IPS-NIHi11 (cell line): ENCODE measurements at places on chromosomes 5 and 9.

DNA sequence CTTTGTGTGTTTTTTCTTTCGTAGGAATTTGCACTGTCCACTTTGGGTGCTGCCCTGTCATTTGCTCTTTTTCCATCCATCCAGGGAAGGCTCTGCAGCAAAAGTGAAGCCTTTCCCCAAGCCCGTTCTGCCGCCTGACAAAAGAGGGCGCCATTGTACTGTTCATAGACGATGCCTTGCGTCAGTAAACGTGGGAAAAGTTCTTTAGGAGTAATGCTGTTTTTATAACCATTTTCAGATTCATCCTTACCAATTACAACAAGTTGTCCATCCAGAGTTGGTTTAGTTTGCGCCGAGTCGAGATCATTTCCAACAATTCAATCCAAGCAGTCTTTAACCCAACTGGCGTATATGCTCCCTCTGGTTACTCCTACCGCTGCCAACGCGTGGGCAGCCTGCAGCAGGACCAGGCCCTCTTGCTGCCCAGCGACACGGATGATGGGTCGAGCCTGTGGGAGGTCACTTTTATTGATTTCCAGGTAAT lies 34.3 kb upstream of the RPS23 start:
- DNase-seq, result peak; percentile 72

DNA sequence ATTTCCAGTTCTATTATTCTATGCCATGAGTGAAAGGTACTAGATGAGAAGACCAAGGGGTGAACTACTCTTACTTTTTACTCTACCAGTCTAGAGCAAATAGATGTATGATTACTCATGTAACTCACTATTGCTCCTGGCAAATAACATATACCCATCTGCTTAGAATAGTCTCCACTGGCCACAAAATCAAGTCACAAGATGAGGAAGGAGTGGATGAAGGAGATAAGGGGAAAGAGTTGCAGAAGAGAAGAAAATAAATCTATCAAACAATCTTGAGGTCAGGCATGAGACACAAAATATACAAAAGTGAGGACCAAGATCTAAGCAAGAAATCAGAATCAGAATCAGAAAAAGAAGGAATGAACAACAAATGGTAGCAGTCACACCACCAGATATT lies 13.7 kb upstream of the NR4A3 start:
- DNase-seq, result no peak

DNA sequence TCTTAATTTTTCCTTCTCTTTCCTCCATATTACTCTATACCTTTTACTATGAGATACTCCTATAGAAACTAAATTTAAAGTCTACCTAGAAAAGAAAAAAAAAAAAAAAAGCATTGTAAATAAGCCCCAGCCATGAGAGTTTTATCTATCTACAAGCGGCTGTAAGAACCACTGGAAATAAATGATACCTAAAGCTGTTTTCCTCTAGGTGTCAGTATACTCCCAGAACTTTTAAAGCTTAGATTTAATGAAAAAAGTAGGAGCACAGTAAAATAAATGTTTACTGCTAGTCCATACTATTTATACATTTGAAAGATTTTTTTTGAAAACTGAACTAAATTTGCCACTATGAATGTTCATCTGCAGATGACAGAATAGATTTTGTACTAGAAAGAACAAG lies 26.2 kb downstream of the TYRP1 start:
- DNase-seq, result peak; percentile 10

DNA sequence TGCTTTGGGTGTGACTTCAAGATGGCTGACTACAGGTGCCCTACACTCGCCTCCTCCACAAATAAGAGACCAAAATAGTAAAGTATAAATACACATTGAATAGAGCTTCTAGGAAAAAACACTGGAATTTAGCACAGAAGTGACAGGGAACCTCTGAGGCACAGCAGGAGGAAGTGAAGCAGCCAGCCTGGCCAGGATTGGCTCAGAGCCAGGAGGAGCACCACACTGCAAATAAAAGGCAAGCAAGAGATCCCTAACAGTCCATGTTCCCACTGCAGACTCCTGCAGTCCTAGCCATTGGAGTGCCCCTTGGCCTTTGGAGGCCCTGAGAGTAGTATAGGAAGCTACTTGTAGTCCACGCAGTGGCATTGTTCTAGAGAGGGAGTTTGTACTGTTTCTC lies 186.7 kb upstream of the TLX3 start:
- DNase-seq, result no peak

DNA sequence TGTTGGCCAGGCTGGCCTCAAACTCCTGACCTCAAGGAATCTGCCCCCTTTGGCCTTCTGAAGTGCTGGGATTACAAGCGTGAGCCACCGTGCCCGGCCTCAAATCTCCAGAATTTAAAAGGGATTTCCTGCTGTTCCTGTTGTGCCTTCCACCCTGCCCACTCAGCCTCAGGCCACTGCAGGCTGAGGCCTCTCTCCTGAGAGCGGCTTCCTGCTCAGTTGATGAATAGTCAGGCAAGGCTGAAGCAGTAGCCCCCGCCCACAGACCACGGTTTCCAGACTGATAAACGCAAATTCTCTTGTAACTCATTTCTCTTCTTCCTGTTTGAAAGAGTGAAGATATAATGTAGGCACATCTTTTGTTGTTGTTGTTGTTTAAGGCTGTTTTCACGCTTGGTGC lies 127.0 kb upstream of the PLCXD3 start:
- DNase-seq, result peak; percentile 7

DNA sequence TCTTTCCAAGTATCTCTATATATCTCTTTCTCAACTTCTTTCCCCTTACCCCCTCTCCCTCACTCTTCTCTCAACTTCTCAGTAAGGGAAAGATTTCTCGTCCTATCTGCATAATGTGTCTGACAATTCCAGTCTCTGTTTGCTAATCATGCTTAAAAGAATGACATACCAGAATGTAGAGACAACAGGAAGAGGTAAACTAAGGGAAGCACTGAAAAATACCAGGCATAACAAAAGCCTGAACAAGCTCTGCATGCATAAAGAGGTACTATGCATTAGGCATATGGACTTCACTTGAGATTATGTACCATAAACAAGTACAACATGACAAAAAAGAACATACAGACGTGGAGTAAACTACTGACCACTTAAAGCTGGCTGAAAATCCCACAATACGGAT lies 62.6 kb downstream of the SEMA5A start:
- no peak for DNase-seq

GRCh38 chr9:68476847-68477246 lies 63.8 kb downstream of the TMEM252 start:
- DNase-seq, result no peak

DNA sequence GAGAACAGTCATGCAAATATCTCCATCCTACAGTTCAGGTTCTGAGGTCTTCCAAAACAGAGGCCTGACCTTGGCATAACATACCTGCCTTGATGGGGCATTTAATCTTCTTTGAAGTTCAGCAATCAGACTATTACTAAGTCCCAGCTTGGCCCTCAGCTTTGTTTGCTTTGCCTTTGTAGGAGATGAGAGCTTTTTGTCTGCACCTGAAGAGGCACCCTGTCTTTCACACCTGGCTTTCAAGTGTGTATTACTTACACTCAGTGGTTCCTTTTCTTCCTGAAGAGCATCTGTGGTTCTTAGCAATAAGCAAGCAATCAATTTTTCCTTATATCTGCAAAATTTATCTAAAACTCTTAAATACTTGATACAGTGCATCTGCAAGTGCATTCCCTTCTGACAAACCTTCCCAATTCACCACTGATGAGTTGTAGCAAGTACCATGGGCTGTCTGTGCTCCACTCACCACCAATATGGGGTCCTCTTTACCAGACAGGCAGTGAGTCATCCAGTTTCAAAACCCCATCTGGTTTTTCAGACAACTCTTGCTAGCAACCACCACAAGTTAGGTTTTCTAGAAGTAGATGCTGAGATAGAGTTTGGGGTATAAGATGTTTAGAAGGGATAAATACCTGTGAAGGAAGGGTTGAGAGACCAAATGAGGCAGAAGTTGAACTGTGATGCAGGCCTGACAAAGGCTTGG lies 100.2 kb downstream of the HINT1 start:
- no peak for DNase-seq

GRCh38 chr5:96338624-96339415 lies 94.2 kb downstream of the PCSK1 start:
- no peak for DNase-seq

GRCh38 chr9:104085525-104085924 lies 8.6 kb upstream of the SMC2 start:
- no peak for DNase-seq

DNA sequence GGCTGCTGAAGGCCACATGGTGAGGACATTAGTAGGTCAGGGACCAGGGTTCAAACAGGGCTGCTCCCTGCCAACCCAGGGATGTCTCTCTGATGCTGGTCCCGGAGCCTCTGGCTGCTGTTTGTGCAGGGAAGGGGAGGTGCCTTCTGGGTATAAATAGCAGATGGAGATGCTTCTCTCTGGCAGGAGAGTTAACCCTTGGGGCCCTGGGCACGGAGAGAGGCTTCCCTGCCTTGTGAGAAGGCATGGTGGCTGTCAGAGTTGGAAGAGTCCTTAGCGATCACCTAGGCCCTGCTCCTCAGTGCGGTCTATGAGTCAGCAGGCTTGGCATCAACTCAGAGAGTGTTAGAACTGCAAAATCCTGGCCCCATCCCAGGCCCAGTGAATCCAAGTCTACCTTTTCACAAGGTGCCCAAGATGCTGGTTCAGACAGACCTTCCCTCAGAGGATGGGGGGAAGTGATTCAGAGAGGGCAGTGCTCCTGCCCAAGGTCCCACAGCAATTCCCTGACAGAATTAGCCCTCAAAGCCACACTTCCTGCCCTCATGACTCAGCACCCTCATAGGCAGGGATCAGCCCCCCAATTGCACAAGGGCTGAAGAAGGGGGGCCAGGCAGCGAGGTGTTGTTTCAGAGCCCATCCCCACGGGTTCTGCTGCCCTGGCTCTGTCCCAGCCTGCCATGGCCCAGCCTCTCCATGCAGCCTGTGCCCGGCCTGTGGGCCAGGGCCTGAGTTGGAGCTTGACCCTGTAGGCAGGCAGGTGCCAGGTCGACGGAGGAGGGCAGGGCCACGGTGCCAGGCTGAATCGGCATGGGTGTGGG lies 25.6 kb downstream of the CAMK2A start:
- peak; percentile 38 for DNase-seq

- DNase-seq, result no peak
Measured at GRCh38 chr5:90440644-90441043, 31.1 kb upstream of the CETN3 start.

DNA sequence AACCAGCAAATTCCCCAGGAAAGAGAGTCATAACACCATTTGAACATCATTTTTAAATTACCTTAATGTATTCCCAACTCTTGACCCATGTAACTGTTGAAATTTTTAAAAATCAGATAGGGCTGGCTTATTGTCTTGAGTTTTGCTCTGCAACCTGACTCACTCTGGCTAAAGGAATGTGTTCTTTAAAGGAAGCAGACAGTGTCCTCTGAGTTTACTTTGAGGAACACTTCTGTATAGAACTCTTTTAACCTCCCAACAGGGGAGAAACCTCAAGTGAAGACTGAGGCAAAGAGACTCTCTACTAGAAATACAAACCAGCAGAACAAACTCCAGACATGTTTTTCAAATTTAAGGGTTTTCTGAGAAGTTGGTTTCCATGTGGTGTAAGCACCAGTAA lies 248.9 kb downstream of the CWC27 start:
- DNase-seq, result no peak

DNA sequence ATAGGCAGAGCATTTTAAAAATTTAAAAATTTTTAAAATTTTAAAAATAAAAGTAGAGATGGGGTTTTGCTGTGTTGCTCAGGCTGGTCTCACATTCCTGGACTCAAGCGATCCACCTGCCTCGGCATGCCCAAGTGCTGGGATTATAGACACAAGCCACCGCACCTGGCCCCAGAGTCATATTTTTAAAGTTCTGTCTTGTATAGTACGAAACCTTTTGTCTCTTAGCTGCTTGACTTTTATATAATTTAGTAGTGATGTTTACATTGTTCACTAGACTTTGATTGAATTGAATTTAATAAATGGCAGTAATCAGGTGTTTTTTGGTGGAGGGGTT lies 31.0 kb downstream of the LRRTM2 start:
- DNase-seq, result no peak

DNA sequence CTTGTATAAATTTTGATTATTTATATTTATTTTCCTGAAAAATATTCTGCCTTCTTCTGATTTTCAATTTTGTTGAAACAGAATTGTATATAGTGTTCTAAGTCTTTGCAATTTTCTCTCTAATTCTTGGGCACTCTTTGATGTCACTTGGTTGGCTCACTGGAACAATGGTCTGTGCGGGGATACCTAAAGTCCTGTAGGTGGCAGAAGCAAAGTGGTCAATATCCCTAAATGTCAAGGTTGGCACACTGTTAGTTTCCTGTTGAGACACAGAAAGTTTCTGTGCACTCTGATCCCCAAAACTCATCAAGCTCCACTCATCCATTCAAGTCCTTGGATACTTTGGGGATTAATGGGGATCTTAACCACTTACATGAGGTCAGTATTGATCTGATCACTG lies 480.8 kb upstream of the CCNG1 start:
- no peak for DNase-seq

DNA sequence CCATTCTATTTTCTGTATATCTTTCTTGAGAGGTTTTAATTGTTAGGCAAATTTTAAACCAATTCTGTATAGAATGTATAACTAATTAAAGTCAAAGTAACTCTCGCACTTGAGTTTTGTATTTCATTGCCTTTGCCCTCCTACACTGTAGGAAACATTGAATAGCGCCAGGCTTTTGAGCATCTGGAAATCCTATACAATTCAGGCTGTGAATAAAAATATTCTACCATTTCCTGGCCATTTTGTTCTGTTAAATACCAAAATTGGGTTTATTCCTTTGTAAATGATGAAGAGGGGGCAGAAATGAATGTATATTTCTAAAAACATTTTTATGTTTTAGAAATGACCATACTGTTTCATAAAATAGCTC lies 571.8 kb upstream of the CLINT1 start:
- DNase-seq, result no peak
